Cerebellar nuclear complex (tissue), 1 donor: ENCODE measurements at places on chromosomes 11 and 22.

DNA sequence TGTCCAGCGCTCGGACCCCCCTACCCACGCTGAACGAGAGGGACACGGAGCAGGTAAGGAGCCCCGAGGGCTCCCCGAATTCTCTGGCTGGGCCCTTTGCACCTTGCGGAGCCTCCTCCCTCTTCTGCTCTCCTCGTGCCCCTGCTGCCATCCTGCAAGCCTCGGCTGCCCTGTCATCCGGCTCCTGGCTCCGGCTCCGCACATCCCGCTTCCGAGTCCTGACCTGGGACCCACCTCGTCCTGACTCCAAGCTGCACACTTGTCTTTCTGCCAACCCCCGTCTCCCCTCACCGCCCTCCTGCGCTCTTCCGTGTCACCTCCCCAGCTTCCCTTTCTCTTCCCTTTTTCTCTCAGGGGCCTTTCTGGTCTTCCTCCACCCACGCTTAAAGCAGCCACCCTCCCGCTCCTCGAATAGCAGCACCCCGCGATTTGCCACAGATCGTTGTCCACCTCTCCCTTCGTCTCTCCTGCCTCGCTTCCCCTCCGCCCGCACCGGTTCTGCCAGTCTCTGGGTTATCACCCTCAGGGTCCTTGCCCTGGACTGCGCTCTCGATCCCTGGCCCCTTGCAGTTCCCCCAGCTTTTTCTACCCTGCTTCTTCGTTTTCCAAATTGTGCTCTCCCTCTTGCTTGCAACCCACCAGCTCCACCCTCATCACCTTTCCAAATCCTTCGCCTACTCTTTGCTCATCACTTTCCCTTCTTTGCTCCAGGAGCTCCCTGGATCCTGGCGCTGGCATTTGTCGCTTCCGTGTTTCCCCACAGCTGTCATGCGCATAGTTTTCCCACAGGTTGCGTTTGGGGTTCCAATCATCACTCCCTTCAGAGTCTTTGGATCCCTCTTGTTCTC, 822 bp downstream of the MARK2 start:
- no peak for DNase-seq

DNA sequence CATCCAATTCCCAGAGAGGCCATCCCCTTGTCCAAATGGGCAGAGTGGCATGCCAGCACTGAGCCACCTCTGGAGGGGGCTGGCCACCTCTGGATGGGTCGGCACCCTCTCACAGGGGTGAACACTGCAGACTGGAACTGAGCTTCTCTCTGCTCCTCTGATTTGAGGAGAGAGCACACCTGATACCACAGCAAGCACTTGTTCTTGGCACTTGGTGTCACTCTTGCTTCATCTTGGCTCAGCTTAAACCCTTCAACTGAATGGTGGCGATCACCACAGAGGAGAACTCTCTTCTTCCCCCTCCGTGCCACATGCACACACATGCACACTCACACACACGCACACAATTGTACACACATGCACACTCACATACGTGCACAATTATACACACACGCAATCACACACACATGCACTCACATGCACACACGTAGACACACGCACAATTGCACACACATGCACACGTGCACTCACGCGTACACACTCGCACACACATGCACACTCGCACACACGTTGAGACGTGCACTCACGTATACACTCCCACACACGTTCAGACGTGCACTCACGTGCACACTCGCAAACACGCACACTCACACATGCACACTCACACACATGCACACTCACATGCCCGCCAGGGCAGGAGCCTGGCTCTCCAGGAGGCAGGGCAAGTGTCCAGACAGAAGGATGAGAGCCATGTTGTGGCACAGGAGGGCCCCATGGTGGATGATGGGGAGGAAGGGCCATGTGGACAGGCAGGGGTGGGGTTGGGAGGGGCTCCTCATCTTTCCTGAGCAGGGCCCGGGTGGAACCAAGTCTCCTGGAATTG, 23.4 kb downstream of the OVOL1 start:
- DNase-seq: no peak

DNA sequence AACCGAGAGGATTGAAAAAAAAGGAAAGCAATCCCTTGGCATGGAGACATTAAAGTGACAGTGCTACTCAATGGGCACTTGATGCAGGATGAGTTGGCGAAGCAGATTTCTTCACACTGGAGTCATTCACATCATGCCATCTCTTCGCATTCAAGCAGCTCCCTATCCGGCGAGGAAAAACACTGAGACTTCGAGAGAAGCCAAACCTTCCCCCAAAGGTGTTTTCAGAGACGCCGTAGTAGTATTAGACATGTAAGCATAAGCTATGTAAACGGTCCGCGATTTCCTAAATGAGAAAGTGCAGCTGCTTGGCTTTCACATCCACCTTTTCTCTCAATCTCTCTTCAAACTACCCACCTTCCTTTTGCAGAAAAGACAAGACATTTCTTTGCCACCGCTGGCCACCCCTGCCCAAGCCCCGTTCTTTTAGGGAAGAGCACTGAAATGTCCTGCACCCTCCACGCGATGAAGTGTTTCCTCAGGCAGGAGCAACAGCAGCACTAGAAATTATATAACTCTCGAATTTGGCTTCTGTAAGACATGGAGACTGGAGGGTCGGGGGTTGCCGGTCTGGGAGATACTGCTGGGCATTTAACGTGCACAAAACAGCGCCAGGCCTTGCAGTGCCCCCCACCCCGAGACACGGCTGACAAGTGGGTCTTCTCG, at the start of gene DLG2:
DLG2 (minus strand) TSS at position 13 of the 666 bp plus-strand sequence.
- DNase-seq: peak; percentile 3

DNA sequence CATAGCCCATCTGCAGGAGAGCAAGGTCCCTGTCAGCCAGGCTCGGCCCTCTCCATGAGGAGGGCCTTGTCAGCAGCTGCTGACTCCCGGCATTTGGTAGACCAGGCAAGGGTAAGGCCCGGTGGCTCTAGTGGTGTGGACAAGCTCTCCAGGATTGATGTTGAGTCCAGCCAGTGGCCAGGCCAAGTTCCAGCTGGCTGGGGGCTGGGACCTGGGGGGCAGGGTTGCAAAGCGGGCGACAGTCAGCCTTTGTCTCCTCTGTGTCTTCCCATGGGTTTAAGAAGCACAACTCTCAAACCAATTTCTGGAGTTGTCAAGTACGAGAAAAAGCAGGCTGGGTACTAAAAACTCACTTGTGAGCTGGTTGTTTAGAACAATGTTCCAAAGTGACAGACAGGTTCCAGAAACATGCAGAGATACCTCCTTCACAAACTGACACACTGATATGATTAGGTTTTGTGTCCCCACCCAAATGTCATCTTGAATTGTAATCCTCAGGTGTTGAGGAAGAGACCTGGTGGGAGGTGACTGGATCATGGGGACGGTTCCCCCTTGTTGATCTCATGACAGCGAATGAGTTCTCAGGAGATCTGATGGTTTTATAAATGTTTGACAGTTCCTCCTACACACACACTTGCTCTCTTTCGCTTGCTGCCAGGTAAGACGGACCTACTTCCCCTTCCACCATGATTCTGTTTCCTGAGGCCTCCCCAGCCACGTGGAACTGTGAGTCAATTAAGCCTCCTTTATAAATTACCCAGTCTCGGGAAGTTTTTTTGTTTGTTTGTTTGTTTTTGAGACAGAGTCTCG, 52.3 kb upstream of the SERPIND1 start:
- no peak for DNase-seq

DNA sequence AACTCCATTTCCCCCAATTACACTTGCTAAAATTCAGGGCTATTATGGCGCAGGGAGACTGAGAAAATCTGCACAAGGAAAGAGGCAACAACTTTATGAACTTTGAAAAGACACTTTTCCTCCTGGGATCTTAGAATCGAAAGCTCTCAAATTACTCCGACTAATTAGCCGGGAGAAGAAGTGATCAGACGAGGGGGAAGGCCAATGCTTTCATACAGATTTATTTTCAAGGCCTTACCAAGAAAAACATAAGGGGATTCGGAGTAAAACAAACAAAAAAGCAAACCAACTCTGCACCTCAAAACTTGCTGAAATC, 1.6 kb downstream of the PAX6 start:
- DNase-seq: no peak

- no peak for DNase-seq
Measured at GRCh38 chr22:35638410-35638809, 9.8 kb upstream of the APOL6 start.

- no peak for DNase-seq
Measured at GRCh38 chr22:28043266-28043665, 124.2 kb upstream of the PITPNB start.

DNA sequence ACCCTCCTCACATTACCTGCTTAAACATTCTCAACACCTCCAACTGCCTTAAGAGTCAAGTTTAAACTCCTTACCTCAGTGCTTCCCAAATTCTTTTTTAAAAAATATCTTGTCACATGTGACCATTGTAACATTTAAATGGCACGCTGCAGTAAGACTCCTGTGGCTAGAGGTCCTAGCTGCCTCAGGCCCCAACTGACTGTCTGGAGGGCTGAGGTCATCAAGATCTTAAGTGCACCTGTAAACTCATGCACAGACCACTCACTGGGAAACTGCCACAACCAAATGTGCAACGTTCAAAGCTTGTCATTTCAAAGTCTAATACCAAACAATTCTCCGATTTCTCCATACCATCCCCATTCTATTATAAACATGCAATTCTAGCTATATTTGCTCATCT, 16.4 kb upstream of the CCDC34 start:
- no peak for DNase-seq

DNA sequence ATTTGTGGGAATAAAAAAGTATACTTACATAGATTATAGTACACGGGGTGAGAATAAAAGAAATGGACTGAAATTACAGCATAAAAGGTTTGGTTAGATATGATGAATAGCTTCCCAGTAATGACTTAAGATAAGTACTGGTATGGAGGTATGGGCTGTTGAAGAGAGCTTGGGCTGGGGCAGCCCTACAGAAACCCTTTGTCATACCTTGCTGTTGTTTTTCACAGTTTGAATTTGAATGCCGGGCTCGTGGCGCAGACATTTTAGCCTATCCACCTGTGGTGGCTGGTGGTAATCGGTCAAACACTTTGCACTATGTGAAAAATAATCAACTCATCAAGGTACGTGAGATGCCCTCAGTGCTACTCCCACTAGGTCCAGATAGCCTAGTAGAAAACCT, 42.3 kb upstream of the RBX1 start:
- no peak for DNase-seq

GRCh38 chr11:43021466-43021865, 290.3 kb upstream of the API5 start:
- DNase-seq: no peak

DNA sequence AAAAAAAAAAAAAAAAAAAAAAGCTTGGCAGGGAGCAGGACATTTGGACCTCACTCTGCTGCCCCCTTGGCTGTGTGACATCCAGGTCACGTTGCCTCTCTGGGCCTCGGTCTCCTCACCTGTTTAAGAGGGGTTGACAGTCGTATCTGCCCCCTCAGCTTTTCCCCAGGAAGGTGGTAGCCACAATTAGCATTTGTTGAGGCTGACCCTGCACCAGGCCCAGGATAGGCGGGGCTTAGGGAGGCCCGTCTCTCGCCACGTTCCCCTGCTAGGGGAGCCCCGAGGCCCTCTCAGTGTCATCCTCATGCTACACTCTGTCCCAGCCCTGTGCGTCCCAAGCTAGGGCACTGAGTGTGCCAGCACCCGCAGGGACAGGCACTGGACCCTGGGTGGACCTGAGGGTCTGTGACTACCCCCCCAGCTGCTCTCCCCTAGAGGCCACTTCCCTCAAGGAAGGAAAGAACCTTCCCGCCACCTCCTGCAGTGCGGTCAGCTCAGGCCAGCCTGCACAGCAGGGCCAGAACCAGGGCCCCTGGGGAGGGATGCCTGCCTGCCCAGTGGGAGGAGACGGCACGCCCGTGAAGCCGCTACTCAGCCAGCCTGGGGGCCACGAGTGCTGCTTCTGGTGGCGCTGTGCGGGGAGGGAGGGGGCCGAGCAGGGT, 38.5 kb upstream of the PPARA start:
- DNase-seq: no peak

DNA sequence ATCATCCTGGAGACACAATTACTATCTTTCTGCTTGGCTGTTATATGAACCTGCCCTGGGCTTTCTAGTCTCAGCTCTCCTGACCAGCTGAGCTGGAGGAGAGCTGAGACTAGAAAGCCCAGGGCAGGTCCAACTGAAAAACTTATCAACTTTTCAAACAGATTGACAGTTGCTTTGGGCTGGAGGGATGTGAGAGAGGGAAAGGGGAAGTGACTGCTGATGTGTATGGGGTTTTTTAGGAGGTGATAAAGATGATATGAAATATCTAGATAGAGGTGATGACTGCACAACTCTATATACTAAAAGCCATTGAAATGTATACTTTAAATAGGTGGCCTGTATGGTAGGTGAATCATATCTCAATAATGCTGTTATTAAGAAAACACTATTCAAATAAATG, 60.2 kb upstream of the CHRM4 start:
- DNase-seq: no peak

DNA sequence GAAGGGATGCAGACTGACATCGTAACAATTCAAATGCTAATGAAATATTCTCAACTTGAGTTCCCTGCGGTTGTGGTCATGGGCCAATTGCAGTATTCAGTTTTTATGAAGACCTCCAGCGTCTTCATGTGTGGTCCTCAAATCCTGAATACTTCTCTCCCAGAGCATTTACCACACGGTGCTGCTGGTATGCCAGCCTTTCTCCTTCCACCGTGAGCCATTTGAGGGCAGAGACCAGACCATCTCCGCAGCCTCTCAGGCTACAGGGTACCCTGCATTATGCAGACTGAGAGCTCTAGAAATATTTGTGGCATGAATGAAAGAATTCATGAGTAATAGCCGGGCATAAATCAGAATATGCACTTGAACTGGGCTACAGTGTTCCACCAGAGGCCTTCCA, 289.7 kb downstream of the ST3GAL4 start:
- DNase-seq: no peak

DNA sequence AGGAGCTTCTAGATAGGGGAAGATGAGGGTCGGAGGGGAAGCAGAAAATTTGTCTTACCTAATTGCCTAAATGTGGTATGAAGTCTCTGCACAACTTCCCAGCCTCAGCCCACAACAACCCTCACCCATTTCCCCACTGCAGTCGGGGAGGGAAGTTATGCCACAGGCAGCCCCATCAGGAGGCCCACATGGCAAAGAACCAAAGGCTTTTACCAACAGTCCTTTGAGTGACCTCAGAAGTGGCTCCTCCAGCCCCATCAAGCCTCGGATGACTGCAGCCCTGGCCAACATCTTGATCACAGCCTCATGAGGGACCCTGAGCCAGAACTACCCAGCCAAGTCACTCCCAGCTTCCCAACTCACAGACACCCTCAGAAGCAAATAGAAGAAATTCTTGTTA, 54.8 kb downstream of the CHST1 start:
- DNase-seq: no peak

GRCh38 chr11:64502634-64503033, 88.4 kb upstream of the SLC22A12 start:
- DNase-seq: no peak

GRCh38 chr22:34808618-34809017, 257.3 kb upstream of the ISX start:
- DNase-seq: no peak
